NCI-H2107 (cell line): ENCODE measurements at places on chromosomes 12 and 14.

GRCh38 chr14:91464615-91465205, 45.4 kb downstream of the PPP4R3A start:
- no peak for DNase-seq

DNA sequence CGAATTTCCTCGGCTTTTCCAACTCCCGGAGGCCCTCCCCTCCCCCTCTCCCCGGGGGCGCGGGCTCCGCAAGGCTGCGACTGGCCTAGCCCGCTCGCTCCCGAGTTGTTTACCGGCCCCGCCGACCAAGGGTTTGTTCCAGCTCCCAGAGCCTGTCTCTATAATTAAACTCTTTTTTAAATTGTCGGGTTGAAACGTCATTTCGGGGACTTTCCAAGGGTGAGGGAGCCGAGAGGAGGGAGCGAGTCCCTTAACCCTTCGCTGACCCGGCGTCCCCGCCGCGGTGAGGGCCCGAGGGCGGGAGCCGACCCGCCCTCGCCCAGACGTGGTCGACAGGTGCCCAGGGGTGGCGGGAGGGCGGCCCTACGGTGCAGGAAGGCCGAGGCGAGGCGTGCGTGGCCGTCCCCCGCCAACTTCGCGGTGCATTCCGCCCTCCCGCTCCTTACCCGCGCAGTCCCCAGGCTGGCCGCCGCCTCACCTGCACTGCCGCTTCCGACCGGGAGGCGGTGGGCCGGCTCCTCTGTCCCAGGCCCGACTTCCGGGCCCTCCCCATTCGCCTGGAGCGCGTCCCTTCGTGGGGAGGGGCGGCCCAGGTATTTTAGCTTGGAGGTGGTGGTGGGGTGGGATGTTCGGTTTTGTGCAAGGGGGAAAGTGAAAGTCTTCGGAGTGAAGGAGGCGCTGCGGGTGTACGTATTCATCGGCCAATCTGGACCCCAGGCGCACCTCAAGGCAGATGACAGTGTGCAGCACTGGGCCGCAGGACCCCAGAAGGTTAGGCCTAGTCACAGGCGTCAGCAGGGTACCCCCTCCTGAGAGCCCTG, 2.9 kb upstream of the ZFP36L1 start:
- peak; percentile 37 for DNase-seq

GRCh38 chr12:107992029-107992428, 137.1 kb upstream of the WSCD2 start:
- no peak for DNase-seq

- no peak for DNase-seq
Observed at GRCh38 chr12:101051901-101052550, 158.0 kb downstream of the SLC5A8 start.

GRCh38 chr12:6959805-6960592, 8.8 kb downstream of the PTPN6 start:
- no peak for DNase-seq

DNA sequence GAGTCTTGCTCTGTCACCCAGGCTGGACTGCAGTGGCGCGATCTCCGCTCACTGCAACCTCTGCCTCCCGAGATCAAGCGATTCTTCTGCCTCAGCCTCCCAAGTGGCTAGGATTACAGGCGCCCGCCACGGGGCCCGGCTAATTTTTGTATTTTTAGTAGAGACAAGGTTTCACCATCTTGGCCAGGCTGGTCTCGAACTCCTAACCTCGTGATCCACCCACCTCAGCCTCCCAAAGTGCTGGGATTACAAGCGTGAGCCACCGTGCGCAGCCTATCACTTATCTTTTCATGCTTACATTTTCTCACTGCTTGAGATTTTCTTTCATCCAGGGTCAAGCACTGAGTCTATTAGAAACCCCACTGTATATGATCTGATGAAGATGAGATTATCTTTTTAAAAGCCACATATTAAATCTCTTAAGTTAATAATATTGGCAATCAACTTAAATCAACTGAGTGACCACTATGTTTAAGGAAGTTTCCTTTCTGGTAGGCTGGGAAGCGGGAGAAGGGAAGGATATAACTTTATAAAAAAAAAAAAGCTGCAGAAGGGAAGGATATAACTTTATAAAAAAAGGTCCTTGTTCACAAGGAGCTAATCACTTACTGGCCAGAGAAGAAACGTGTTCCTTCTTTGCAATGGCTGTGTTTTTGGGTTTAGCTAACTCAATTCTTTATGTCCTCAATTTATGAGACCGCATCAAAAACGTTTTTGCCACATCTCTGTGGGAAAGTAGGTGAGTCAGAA, 1.3 kb upstream of the MDM2 start:
- no peak for DNase-seq

- DNase-seq, result no peak
Observed at GRCh38 chr12:112762753-112763152, 28.8 kb upstream of the RPH3A start.
